Right cardiac atrium (tissue), 5 donors: ENCODE measurements at places on chromosomes 3 and 15. TPM values are rescaled to one million over a fixed set of nuclear protein-coding genes. Genes with fewer than 3 reads are reported as not detected.

Gene RGMA
- total RNA-seq = 9.2 TPM

Gene FOXB1
- total RNA-seq = not detected

GRCh38 chr15:70210528-70210927 is 112.8 kb upstream of the TLE3 start:
- no peak for DNase-seq

- DNase-seq = no peak
These were observed 83.4 kb upstream of the NANOGP8 start for GRCh38 chr15:35168464-35168863.

DNA sequence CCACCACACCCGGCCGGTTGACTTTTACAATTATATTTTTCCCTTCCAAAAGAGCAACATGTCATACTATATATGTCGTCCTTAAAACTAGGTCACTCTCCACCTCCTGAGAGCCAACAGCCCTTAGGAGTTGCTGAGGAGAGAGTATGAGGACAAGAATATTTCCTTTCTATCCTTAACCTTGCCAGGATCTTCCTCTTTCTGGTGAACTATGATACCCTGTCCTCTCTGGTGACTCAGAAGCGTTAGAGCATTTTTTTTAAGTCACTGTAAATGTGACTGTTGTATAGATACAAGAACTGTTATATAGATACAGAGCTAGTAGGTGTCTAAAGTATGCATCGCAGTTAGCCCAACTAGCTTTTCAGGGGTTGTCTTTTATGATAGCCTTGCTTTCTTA is 33.7 kb upstream of the MTHFS start:
- no peak for DNase-seq

Gene SERPINI2
- total RNA-seq = 3.3 TPM

- DNase-seq = no peak
These were observed 13.6 kb upstream of the LTF start for GRCh38 chr3:46478341-46478740.

Gene LMOD3
- total RNA-seq = 127 TPM

DNA sequence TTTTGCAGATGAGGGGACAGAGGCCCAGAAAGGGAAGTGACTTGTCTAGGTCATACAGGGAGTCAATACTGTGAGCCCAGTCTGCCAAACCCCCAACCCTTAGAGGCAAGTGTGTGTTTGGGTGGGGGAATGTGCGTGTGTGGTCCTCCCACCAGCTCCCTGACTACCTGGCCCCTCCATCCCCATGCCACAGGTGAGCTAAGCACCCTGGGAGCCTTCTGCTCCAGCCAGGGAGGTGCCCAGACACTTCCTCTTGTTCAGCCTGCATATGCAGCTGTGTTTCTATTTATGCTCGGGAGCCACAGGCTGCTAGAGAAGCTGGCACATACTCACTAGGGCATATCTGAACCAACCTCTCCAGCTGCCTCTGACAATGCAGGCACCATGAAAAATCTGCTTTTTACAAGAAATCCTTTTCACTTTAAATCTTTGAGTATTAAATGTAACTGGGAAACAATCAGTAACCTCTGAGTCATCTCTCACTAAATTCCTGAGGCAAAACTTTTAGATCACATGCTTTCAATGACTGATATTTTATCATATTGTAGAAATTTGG is 20.7 kb downstream of the TBC1D2B start:
- DNase-seq = no peak

GRCh38 chr3:124627501-124627908 is 102.7 kb upstream of the UMPS start:
- no peak for DNase-seq

DNA sequence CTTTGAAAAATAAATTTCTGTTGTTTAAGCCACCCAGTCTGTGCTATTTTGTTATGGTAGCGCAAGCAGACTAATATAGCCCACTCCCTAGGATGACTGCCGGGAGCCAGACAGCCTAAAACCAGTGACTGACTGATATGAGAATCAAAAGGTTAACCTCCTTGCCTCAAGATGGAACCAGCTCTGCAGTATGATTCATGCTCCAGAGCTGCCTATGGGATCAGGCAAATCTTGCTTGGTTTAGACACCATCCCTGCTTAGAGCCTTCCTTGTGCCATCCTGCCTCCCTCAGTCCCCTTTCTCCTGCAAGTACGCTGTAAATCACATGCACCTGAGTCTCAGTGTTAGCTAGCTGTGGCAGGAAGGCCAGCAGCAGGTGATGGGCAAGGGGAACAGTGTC is 39.3 kb downstream of the TRANK1 start:
- DNase-seq = no peak

Gene PLSCR2
- 0.23 TPM for total RNA-seq

DNA sequence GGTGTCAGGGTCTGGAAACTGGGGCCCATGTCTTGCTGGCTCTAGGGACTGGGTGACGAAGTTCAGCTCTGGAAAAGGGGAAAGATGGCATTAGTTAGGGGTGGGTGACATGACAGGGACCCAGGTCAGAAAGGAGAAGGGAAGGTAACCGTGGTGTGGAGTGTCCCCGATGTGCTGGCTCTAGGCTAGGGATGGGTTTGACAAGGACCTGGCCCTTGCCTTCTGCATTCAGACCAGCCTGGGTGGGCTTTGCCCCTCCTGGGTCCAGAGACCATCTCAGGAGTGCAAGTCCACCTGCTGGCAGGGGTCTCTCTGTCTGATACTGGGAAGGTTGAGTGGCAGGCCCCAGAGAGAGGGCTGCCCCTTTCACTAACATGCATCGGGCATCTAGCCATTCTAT is 28.7 kb upstream of the ATP2B2 start:
- DNase-seq = no peak

GRCh38 chr3:133457465-133458067 is 57.7 kb downstream of the BFSP2 start:
- no peak for DNase-seq

DNA sequence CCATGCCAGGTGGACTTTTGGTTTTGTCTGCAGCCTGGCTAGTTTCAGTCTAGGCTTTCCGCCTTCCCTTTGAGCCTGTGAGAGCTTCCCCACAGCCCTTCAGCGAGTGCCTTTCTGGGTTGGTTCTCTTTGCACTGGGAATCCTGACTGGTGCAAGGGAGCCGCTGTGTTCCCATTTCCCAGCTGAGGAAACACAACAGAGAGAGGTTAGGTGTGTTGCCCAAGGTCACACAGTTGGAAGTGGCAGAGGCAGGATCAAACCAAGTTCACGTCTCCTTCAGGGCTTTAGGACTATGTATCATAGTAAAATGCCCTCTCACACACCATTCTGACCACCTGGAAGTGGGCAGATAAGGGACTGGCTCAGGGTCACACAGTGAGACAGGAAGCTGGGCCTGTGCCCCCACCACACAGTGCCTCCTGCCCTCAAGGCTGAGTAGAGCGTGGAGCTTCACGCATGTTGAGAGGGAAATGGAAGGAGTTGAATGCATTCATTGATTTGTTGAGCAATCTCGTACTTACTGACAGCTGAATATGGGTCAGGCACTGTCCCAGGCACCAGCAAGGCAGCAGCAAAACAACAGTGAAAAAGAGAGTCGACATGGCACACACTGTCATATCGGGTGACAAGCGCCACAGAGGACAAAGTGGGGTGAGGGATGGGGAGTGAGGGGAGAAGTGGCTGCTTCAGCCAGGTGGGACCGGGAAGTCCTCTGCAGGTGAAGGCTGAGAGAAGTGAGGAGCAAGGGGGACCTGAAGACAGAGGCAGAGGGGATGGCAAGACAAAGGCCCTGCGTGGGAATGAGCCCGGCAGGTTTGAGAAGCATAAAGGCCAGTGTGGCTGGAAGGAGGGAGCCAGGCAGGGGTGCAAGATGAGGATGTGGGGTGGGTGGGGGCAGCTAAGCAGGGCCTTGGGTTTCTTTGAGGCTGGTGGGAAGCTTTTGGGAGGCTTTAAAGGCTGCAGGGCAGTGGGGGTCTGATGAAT is 12.3 kb upstream of the ANPEP start:
- no peak for DNase-seq

GRCh38 chr3:37098884-37099283 is 75.5 kb downstream of the LRRFIP2 start:
- DNase-seq = no peak

GRCh38 chr15:91289324-91289723 is 189.3 kb downstream of the SV2B start:
- no peak for DNase-seq

- no peak for DNase-seq
These were observed 243.8 kb upstream of the TLE3 start for GRCh38 chr15:70341566-70341965.

Gene ADGRG7
- not detected for total RNA-seq

Gene DNAH12
- 0.06 TPM for total RNA-seq

Gene MED12L
- 1.2 TPM for total RNA-seq

Gene NME9
- not detected for total RNA-seq

GRCh38 chr3:133872781-133873180 is 22.9 kb downstream of the RAB6B start:
- DNase-seq = no peak

DNA sequence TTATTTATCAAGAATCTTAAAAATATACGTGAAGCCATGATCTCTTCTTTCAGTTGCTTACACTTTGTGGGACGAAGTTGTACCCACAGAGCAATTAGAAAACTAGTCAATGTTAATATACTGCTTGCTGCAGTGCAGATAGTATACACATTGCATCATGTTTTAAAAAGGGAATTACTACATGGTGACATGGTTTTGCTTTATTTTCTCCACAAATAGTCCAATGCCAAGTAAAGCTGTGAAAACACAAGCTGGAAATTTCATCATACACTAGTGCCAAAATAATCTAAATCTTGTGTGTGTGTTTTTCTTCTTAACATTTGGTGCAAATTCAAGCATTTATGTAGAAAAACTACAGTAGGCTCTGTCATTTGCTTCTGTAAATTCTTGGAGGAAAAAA is 233.0 kb downstream of the EPHA3 start:
- no peak for DNase-seq

- DNase-seq = no peak
These were observed 10.6 kb upstream of the POU1F1 start for GRCh38 chr3:87287011-87287410.

- no peak for DNase-seq
These were observed 167.3 kb upstream of the SGO1 start for GRCh38 chr3:20353286-20353685.

DNA sequence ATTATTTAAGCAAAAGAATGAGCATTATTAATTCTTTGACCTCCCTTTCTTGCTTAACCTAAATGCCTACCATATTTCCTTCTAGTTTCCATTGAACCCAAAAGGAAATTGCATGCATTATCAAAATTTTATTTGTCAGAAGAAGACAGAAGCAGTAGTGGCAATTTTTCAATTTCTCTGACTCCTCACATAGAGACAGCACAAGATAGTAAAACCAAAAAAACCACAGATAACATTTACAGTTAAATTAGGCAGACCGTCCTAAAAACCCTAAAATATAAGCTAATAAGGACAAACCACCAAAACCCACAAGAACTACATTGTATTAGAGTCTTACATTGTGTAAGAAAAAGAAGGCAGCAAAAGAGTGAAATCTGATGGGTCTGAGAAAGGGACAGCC is 27.1 kb downstream of the GOLGB1 start:
- DNase-seq = no peak

GRCh38 chr15:63344731-63345390 is 36.8 kb downstream of the CA12 start:
- no peak for DNase-seq

Gene LRRIQ4
- not detected for total RNA-seq

GRCh38 chr3:97892852-97893251 is 71.0 kb downstream of the CRYBG3 start:
- no peak for DNase-seq

Gene ACTC1
- total RNA-seq = 14,380 TPM

DNA sequence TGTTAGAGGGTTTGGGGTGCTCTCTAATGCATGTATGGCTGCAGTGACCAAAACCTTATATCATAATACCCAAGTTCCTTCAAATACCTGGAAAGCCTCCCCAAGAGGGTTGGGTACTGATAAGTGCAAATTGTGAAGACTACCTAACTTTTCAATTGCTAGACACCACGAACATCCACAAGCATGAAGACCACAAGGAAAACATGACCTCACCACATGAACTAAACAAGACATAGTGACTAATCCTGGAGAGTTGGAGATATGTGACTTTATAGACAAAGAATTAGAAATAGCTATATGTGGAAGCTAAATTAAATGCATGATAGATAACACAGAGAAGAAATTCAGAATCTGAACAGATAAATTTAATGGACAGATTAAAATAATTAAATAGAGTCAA is 23.9 kb upstream of the AADACL2 start:
- no peak for DNase-seq

DNA sequence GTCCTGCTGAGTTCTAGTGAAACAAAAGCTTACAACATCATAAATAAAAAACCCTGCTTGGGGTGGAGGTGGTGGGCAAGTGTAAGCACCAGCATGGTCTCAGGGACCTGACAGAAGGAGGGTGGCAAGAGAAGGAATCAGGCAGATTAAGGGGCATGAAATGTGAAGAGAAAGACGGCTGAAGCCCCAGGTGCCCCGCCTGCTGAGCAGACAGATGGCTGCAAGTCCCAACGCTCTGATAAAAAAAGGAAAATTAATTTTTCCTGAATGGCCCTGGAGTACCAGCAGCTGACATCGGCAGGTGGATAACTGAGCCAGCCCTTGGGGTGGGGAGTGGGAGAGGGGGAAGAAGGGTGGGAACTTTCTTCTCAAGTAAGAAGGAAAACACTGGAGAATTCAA is 137.9 kb downstream of the XXYLT1 start:
- DNase-seq = no peak

- no peak for DNase-seq
These were observed 72.1 kb downstream of the RFTN1 start for GRCh38 chr3:16441371-16441875.

DNA sequence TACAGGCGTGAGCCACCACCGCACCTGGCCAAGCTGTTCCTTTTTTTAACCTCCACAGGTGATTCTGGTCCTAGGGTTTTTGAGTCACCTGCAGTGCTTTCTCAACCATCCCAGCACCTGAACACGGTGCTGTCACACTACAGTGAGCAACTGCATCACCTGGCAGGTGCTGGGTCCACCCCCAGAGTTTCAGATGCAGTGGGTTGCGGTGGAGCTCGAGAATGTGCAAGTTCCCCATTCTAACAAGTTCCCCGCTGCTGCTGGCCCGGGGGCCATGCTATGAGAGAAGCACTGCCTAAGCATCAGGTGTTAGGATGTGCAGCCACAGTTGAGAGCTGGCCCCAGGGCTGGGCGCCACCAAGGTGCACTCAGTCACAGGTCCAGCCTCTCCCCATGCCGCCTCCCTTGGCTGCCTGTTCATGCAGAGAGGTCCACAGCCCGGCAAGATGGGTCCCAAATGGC is 18.0 kb downstream of the ISG20 start:
- DNase-seq = no peak

- DNase-seq = no peak
These were observed 41.3 kb downstream of the ADAMTSL3 start for GRCh38 chr15:83695246-83695645.

- DNase-seq = no peak
These were observed 49.2 kb upstream of the RAD18 start for GRCh38 chr3:9012521-9012920.

- DNase-seq = no peak
These were observed 5.6 kb downstream of the RTP3 start for GRCh38 chr3:46503200-46503874.

- DNase-seq = no peak
These were observed 6.9 kb downstream of the TFRC start for GRCh38 chr3:196075013-196075412.

Gene MYH15
- 0.34 TPM for total RNA-seq

- no peak for DNase-seq
These were observed 43.0 kb upstream of the TLE3 start for GRCh38 chr15:70140543-70141375.

Gene PLA1A
- total RNA-seq = 7.5 TPM

GRCh38 chr3:152235709-152236298 is 32.9 kb upstream of the MBNL1 start:
- no peak for DNase-seq
